ENCODE measurements at places on chromosomes 11 and 22.

- peak; percentile 44 for DNase-seq
- H3K4me1 ChIP-seq, result peaks cover 48% of the 10 kb centered on the region
- H3K27me3 ChIP-seq, result no peaks in the 10 kb centered on the region
- H3K4me3 ChIP-seq, result no peak overlapping the region
- no peak overlapping the region for H3K27ac ChIP-seq
Measured at GRCh38 chr11:46524201-46524770, 69.5 kb downstream of the AMBRA1 start.

DNA sequence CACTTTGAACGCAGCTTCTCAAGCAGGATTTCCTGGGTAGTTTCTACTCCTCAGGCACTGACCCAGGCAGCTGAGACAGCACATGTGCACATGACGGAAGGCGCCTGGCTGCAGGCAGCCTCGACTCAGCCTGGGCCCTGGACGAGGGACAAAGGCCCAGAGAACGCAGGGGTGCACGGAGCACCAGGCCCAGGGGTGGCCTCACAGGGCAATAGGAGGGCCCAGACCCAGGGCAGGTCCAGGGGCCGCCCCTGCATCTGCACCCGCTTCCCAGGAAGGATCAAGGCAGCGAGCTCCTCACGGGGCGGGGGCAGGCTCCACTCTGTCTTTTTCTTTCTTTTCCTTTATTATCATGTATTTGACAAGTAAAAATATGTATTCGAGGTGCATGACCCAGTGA lies 208.4 kb downstream of the BRD1 start:
- H3K27ac ChIP-seq, result no peak overlapping the region
- peaks cover 14% of the 10 kb centered on the region for H3K27me3 ChIP-seq
- H3K36me3 ChIP-seq, result no peaks in the 10 kb centered on the region
- H3K4me1 ChIP-seq, result no peaks in the 10 kb centered on the region
- DNase-seq, result no peak

DNA sequence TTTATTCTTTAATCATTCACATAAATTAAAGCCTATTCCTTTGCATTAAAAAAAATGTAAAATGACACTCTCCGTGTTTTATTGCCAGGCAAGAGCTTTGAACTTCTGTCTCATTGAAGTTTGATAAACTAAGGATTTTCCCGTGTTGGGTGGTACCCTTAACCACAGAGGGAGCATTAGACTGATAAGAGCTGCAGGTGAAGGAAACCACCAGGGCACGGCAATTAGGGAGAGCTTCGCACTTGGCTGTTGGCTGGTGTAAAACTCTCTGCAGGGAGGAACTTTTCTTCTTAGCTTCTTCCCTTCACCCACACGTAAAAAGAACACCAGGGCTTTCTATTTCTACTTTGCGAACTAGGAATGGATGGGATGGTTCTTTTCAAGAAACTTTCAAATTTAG lies 47.0 kb downstream of the CSTPP1 start:
- no peak overlapping the region for H3K27ac ChIP-seq
- no peak for DNase-seq
- H3K4me1 ChIP-seq, result no peaks in the 10 kb centered on the region
- H3K27me3 ChIP-seq, result no peaks in the 10 kb centered on the region
- H3K36me3 ChIP-seq, result no peaks in the 10 kb centered on the region

- H3K4me3 ChIP-seq, result no peak overlapping the region
- H3K4me1 ChIP-seq, result peaks cover 23% of the 10 kb centered on the region
- DNase-seq, result no peak
- H3K27ac ChIP-seq, result no peak overlapping the region
- H3K27me3 ChIP-seq, result no peaks in the 10 kb centered on the region
Measured at GRCh38 chr11:63920126-63920938, 3.4 kb upstream of the RCOR2 start.

GRCh38 chr11:70343636-70344035 lies 54.7 kb upstream of the CTTN start:
- H3K4me3 ChIP-seq, result no peak overlapping the region
- no peak overlapping the region for H3K27ac ChIP-seq
- DNase-seq, result no peak
- peaks cover 68% of the 10 kb centered on the region for H3K36me3 ChIP-seq
- H3K27me3 ChIP-seq, result no peaks in the 10 kb centered on the region

- DNase-seq, result no peak
- no peak overlapping the region for H3K27ac ChIP-seq
- H3K27me3 ChIP-seq, result no peaks in the 10 kb centered on the region
- H3K36me3 ChIP-seq, result no peaks in the 10 kb centered on the region
Measured at GRCh38 chr22:37230673-37231405, 13.2 kb downstream of the RAC2 start.

DNA sequence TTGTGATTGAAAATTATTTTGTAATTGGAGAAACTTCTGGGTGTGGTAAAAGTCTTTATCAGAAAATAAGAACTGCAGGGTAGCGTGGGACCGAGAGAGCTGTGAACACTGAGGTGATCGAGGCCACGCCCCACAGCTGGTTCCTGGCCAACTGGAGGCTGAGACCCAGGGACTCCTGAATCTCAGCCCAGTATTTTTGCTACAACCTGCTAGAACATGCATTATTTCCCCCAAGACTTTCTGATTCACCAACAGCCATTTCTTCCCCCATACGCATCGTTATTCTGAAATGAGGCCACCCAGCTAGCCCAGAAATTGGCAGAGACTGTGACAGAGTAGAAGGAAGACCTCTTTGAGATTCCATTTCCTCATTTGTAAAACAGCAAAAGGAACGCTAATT lies 3.4 kb upstream of the FGF19 start:
- H3K4me1 ChIP-seq, result peaks cover 51% of the 10 kb centered on the region
- no peaks in the 10 kb centered on the region for H3K36me3 ChIP-seq

GRCh38 chr11:117070016-117070415 lies 28.2 kb downstream of the SIK3 start:
- no peak for DNase-seq
- no peaks in the 10 kb centered on the region for H3K36me3 ChIP-seq
- peak overlapping the region; percentile 15 for H3K27ac ChIP-seq
- H3K4me1 ChIP-seq, result peaks cover 51% of the 10 kb centered on the region

- no peaks in the 10 kb centered on the region for H3K4me1 ChIP-seq
- no peak overlapping the region for H3K27ac ChIP-seq
- H3K4me3 ChIP-seq, result no peak overlapping the region
- no peak for DNase-seq
Measured at GRCh38 chr11:8252388-8252787, 11.3 kb downstream of the LMO1 start.

DNA sequence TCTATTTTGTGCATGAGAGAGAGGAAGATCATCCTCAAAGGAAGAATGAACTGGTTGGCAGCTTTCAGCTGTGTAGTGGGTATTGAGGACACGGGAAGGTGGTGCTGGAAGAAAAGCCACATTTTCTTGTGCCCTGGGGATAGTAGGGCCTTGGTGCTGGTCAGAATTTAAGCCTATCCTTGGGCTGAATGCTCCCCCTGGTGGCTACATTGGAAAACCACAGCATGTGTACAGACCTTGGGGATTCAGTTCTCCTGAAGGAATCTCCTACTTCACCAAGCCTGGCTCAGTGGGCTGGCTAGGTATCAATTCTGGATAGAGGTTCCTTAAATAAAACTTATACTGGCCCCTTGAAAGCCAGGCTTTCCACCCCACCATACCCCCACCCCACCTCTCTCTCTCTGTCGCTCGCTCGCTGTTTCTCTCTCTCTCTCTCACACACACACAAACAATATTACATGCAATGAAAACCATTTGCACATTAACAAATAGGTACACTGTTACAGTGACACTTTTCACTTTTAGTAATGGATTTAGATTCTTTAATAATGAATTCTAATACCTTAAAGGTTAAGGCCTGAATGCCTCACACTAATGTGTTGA lies 2.8 kb upstream of the OR51M1 start:
- no peak overlapping the region for H3K27ac ChIP-seq
- H3K36me3 ChIP-seq, result no peaks in the 10 kb centered on the region
- no peaks in the 10 kb centered on the region for H3K4me1 ChIP-seq
- H3K27me3 ChIP-seq, result no peaks in the 10 kb centered on the region
- DNase-seq, result peak; percentile 61
- H3K4me3 ChIP-seq, result no peak overlapping the region

DNA sequence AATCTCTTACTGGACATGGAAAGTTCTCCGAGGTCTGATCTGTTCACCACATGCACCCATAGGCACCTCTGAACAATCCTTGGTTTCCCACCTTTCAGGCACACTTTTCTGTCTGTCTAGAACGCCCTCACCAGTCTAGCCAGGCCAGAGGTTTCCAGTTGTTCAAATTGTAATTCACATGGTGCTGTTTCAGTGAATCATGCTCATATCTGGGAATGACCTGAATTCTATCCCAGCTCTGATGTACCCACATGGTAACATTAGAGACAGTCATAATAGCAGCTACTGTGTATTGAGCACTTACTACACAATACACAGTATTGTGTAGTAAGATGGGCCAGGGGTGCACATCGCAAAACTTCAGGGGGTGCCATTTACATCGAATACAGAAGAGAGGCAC lies 138.2 kb downstream of the COMMD9 start:
- no peak for DNase-seq
- H3K27me3 ChIP-seq, result no peaks in the 10 kb centered on the region
- no peaks in the 10 kb centered on the region for H3K36me3 ChIP-seq
- H3K4me3 ChIP-seq, result no peak overlapping the region
- peaks cover 11% of the 10 kb centered on the region for H3K4me1 ChIP-seq

Measured in A673 (cell line).